Umbilical cord (tissue), 2 donors: ENCODE measurements at places on chromosomes 7 and 10.
A peak's percentile ranks its signal among the peaks of the same experiment; 100 is the strongest.

GRCh38 chr10:118495499-118495898 is 99.9 kb downstream of the PRLHR start:
- DNase-seq, result no peak

DNA sequence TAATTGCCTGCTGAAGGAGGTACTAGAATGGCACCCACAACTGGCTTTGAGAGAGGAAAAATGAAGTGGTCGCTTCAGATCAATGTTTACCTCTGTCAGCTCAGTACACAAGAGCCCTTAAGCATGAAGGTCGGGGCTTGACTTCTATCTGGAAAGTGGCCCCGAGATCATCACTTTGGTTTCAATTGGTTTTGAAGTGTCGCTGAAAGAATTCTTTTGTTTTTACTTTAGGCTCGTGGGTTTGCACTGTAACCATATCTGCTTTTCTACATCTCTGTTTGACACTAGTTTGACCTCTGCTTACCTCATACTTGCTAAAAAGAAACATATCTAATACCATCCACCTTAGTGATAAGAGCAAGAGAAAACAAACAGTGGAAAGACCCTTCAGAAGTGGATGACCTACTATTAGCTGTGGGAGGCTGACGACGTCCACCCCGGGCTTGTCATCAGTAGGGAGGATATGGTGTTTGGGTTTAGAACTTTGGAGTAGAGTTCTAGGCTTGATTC is 361.8 kb downstream of the GATA3 start:
- DNase-seq, result no peak

GRCh38 chr10:86365346-86366032 is 1.1 kb downstream of the GRID1 start:
- peak; percentile 37 for DNase-seq

- no peak for DNase-seq
Observed at GRCh38 chr10:43233601-43234430, 33.0 kb downstream of the RASGEF1A start.

GRCh38 chr10:30454744-30455510 is 20.9 kb downstream of the MAP3K8 start:
- DNase-seq, result peak; percentile 93

DNA sequence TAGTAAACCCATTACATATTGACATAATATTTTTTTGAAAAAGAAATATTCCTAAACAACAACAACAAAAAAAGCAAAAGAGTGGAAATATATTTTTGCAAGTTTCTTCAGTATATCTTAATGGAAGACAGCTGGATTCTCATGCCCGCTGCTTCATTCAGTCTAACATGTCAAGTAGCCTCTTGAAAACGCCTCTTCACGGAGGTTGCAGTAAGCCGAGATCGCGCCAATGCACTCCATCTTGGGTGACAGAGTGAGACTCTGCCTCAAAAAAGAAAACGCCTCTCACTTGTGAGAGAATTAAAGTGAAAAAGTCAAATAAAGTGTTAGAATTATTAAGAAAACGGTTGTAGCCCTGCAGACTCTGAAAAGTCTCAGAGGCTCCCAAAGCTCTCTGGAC is 1.3 kb downstream of the CUTC start:
- DNase-seq, result peak; percentile 1
